ENCODE measurements at places on chromosomes 1 and 21.

DNA sequence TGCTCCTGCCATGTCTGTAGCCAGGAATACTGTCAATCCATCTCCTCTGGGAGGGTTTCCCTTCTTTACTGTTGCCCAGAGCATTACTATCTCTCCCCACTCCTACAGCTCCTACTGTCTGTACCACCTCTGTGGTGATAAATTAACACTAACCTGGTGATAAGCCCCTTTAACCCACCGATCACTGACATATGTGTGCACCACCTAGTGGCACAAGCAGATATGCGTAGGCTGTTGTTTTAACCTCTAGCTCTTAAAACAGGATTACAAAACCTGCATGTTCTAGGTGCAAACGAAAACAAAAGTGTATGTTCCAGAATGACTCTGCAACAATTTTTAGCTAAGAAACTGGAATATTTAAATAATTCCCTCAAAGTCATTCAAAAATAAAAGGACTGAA is 93.9 kb upstream of the BEND5 start:
- no peak for DNase-seq

- no peak for DNase-seq
These were observed 837 bp upstream of the C1QB start for GRCh38 chr1:22651941-22652856.

DNA sequence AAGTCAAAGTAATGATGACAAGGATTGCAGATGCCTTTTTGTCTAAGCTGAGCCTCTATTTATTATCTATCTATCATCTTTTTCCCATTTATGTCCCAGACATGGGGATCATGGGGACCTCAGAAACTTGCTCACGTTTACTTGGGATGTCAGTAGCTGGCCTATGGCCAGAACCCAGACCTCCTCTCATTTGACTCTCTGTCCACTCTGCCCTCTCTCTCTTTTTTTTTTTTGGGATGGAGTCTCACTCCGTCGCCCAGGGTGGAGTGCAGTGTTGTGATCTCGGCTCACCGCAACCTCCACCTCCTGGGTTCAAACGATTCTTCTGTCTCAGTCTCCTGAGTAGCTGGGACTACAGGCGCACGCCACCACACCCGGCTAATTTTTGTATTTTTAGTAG is 3.7 kb upstream of the ID3 start:
- no peak for DNase-seq

DNA sequence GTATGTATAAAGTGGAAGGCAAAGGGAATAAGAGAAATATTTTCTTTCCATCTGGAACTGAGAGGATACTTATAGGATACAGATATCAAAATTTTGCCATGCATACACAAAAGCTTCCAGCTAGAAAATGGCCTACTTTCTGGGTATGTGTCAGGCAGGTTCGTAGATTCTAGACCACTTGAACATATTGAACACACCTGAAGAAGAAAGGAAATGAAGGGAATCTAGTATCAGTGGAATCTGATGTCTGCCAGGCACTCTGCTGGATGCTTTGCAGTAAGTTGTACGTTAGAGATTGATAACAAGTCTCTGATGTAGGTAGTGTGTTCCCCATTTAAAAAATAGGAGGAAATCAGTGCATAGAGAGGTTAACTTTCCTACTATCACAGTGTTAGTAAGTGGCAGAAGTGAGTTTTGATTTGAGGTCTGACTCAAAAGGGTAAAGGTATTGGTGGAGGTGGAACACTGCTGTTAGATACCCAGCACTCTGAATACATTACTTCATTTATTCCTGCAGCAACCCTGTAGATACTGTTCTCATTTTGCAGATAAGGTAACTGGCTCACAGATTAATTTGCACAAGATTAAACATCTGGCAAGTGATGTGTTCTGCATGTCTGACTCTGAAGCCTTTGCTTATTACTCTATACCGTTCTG is 3.0 kb downstream of the CAMSAP2 start:
- no peak for DNase-seq

DNA sequence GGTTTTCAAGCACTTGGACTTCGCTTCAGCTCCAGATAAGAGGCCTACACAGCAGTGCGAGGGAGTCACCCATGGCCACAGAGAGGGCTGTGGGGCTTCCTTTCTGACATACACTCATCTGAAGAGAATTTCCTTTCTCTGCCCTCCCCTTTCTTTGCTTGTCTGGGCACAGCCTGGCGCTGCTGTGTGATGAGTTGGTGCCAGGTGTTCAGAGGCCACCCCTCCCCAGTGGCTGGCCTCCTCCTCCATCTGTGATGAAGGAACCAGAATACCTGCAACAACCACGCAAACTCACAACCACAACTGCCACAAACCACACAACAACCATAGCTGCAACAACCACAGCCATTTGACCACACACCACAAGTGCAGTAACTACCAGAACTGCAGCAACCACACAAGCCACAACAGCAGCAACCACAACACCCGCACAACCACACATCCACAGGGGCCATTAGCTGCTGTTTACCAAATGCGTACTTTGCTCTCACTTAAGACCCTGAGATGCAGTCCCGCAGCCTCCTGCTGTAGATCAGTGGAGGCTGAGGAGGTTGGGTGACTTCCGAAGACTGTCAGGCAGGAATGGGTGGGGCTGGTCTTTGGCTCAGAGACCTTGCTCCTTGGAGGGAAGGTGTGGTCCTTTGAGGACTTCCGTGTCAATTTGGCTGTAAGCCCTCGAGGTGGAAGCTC is 71.1 kb downstream of the IER5 start:
- DNase-seq, result peak; percentile 75

DNA sequence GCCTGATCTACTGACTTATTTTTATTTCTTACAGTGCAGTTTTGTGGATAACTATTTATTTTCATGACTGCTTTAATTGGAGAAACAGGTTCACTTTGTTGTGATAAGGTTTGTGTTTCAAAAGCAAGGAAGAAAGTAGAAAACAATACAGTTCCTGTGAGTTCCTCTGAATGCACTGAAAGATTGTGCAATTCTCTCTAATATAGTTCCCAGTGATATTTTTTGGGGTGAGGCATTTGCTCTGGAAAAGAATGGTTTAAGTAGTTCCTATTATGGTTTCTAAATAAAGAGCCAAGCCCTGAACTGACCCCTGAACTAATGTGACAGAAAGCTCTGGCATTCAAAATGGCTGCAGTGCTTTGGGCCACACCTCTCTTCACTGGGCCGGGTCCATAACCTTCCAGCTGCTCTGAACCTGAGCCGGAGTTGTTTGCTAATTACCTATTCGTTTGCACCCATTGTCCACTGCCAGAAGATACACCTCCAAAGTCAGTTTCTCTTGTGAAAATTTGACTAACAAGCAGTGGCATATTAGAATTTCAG is 56.6 kb upstream of the VTCN1 start:
- no peak for DNase-seq

GRCh38 chr1:17207046-17207445 is 2.1 kb downstream of the PADI1 start:
- DNase-seq, result no peak

DNA sequence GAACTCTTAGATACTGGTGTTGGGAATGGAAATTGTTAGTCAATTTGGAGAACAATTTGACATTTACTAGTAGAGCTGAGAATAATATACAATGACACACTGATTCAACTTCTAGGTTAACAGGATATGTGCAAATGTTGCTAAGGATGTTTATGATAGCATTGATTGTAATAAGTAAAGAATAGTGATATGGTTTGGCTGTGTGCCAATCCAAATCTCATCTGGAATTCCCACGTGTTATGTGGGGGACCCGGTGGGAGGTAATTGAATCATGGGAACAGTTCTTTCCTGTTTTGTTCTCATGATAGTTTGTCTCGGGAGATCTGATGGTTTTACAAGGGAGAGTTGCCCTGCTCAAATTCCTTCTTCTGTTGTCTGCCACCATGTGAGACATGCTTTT is 302.4 kb upstream of the TMPRSS15 start:
- DNase-seq, result no peak

- DNase-seq, result no peak
These were observed 12.2 kb downstream of the ZNF697 start for GRCh38 chr1:119635811-119636390.

DNA sequence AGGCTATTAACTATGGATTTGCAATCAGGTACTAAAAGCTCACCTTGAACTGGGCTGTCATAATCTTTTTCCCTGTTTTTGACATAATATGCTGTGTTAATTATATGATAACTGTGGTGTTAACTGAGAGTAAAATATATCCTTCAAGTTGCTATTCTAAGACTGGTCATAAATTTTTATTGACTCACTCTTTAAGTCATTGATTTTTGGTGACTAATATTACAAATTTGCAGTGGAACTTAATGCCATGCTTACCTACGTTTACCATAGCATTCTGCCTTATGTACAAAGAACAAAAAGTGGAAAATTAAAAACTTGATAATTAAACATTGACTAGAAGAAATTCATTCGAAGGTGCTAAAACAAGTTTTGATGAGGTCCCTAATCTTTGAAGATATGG is 872.4 kb downstream of the BRINP3 start:
- no peak for DNase-seq

- no peak for DNase-seq
These were observed 103.9 kb upstream of the SLC2A1 start for GRCh38 chr1:43062527-43063095.

DNA sequence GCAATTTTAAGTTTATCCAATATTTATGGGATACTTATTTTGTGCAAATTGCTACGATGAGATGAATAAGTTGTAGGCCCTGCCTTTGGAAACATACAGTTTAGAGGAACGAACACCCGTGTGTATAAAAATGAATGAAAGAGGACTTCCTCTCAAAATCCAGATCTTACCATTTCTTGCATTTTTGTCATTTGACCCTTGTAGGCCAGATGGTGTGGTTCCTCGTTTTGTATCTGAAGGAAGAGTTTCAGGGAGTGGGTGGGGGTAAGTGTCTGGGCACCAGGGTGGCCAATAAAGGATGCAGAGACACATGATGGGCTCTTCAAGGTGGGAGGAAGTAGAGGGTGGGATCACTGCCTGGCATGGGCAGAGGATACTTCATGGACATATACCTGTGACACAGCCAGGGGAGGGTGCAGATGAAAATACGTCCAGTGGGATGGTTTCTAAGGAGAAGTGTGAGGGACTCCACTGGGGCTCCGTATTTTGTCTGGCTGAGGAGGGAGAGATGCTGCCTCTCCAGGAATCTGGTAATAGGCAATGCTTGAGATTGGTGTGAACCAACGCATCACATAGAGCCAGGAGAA is 14.4 kb downstream of the MAPKAPK2 start:
- DNase-seq, result no peak

All from central memory CD4-positive, alpha-beta T cell (primary cell).